Foreskin fibroblast (primary cell): ENCODE measurements at places on chromosomes 11 and 22.

GRCh38 chr11:46554213-46555147, 39.3 kb downstream of the AMBRA1 start:
- DNase-seq, result peak; percentile 84

DNA sequence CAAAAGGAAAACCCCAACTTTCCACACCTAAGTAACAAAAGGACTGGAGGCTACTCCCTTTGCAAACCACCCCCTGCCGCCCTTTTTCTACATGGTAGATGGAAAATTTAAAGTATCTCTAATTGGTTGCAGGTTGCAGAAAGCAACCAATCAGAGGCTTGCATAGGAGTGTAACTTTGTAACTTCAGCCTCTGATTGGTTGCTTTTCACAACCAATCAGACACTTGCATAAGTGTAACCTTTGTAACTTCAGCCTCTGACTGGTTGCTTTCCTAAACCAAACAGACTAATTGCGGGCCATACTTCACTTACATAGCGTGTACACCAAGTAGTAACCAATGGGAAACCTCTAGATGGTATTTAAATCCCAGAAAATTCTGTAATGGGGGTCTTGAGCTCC, 16.8 kb upstream of the ACER3 start:
- DNase-seq, result no peak

- no peak for DNase-seq
Observed at GRCh38 chr11:83063073-83063754, 8.5 kb downstream of the RAB30 start.

DNA sequence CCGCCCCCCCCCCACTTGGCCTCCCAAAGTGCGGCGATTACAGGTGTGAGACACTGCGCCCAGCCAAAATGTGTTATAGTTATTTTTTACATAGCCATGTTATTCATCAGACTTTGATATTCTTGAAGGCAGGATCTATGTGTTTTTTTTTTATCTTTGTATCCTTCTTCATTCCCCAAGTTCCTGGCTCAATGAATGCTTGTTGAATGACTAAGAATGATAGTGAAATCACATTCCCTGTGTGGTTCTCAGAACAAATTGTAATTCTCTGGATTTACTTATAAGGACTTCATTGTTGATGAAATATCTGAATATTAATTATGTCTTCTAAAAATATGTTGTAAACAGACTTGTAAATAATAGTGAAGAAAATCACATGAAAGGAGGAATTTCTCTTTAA, 33.5 kb downstream of the MMP7 start:
- peak; percentile 72 for DNase-seq

DNA sequence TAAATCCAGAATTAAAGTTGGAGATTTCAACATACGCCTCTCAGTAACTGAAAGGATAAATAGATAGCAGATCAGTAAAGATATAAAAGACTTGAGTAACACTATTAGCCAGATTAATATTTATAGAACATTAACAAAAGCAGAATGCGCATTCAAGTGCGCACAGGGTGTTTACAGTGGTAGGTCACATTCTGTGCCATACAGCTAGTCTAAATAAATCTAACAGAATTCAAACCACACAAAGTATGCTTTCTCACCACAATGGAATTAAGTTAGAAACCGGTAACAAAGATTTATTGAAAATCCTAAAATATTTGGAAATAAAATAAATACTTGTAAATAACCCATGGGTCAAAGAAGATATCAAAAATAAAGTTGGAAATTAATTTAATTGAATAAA, 341.0 kb downstream of the DYNC2H1 start:
- peak; percentile 33 for DNase-seq

- DNase-seq, result no peak
Observed at GRCh38 chr11:8745431-8746253, 63.0 kb downstream of the RPL27A start.

GRCh38 chr22:43928468-43928867, 4.9 kb downstream of the PNPLA3 start:
- DNase-seq, result no peak

DNA sequence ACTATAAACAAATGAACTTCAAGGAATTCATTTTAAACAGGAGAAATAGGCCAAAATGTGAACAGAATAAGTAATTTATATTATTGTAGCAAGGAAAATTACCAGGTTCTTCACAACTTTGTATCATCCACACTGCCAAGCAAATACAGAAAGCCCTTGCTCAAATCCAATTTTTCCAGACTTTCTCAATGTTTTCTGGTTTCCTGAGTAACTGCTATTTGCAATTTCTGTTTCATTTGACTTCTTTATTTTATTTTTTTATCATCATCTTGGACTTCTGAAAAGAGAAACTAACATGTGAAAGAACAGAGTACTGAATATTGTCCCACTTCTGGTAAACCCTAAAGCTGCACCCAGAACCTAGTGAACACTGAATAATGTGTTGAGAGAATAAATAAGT, 61.0 kb downstream of the SLC1A2 start:
- no peak for DNase-seq

GRCh38 chr11:43947815-43948214, 5.4 kb downstream of the C11orf96 start:
- DNase-seq, result no peak

- no peak for DNase-seq
Observed at GRCh38 chr22:30245181-30245984, 1.2 kb downstream of the LIF start.

GRCh38 chr11:15905366-15906104, 450.8 kb downstream of the SOX6 start:
- no peak for DNase-seq
